Liver (tissue), 10 donors: ENCODE measurements at places on chromosomes 11 and 22.

DNA sequence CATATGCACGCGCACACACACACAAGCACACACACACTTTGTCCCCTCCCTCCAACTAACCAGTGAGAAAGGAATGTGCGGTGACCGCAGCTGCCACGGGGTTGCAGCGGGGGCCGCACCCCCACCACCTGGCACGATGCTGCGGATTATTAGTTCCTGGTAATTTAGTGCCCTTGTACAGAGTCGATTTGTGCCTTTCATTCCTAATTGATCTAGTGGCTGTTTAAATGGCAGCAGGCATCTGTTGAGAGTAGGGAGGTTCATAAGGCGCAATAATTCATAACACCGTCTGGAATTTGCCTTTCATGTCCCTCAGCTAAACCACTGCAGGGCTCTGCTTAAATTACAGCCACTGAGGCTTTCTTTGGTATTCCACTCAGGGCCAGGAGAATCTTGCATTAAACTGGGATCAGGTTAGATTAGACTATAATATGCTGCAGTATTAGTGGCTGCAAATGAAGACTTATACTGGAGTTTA, 113.7 kb downstream of the FEZ1 start:
- DNase-seq, result no peak

DNA sequence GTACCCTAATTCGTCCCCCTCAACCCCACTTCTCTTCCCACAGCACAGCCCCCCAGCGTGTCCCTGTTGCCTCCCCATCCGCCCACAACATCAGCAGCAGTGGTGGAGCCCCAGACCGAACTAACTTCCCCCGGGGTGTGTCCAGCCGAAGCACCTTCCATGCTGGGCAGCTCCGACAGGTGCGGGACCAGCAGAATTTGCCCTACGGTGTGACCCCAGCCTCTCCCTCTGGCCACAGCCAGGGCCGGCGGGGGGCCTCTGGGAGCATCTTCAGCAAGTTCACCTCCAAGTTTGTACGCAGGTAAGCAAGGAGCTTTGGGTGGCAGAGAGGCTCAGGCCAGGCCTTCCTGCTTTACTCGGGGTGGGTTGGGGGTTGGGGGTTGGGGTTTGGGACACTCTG, 12.2 kb downstream of the RCOR2 start:
- no peak for DNase-seq

DNA sequence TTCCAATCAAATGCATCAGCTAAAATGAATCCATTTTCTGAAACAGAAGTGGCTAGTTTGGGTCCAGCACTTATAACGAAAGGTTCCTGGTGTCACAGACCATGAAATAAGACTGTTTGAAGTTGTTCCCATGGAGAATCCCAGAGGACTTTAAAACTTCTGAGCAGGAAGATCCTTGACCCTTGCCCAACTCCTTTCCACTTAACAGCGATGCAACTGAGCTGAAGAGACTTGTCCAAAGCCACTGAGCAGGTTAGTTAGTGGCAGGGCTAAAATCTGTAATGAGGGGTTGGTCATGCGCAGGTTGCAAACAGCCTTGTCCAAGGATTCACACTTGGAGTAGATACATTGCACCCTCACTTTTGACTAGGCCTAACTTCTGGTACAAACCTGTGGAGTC, 1.3 kb downstream of the RAB38 start:
- DNase-seq, result no peak

GRCh38 chr11:122398167-122398566, 257.4 kb upstream of the UBASH3B start:
- DNase-seq, result no peak

GRCh38 chr11:9784602-9785315, 120.9 kb downstream of the SWAP70 start:
- no peak for DNase-seq

GRCh38 chr11:69651834-69652620, 11.1 kb downstream of the CCND1 start:
- no peak for DNase-seq

DNA sequence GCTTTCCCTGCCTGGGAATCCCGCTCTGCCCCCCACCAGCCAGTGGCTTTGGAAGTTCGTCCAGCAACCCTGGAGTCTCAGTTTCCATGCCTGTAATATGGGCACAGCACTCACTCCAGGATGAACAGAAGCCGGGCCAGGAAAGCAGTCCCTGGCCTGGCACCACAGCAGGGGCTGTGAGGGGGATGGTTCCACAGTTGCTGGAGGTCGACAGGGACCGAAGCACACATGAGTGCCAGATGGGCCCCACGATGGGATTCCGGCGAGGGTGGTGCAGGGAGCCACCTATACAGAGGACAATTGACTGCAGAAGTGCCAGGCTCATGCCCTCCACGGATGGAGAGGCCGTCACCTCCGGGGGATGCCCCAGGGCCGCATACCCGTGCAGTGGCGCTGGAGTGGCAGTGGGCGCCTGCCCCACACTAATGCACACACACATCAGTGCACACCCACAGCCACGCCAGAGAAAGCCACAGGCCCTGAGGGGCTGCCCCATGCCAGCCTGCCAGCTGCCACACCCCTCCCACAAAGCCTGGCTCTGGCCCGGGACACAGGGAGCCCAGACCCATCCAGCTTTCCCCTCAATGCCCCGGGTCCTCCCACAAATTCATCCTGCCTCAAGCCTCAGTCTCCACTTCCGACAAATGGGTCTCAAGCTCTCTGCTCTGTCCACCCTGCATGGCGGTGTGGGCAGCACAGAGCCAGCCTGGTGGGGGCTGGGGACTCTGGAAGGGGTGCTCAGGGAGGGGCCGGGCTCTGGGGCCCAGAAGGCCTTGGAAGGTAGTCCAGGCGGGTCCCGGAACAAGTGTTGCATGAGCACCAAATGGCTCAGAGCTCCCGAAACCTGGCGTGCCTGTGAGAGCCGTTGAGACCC, 9.7 kb downstream of the ASCL2 start:
- DNase-seq, result no peak

DNA sequence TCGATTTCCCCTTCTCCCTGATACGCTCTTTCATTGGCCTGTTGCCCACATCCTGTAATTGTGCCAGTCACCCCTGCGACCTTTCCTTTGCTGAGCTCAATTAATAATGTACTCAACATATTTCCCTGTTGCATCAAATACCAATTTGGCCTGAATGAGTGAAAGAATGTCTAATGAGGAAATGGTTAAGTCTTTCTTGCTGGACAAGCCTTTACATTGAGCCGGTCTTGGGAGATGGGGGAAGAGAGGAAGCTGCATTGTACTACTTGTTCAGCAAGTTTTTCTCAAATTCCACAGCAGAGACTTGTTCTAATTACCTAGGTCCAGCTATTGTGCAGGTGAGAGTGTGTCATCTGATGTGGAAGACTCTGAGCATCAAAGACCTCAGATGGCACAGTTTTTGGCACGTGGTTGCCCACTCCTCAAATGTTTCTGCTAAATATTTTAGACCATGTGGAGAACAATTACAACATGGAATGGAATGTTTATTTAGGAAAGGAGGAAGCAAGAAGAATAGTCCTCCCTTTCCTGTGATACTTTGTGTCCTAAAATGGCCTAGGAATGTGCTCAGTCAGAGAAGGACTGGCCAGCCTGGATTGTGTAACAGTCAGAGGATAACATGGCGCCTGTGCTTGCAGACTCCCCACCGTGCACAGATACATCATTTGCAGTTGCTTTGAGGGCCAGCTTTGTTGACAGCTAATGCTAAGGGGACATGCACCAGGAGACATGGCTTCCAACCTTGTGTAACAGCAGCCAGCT, 129.5 kb upstream of the E2F8 start:
- DNase-seq, result no peak

DNA sequence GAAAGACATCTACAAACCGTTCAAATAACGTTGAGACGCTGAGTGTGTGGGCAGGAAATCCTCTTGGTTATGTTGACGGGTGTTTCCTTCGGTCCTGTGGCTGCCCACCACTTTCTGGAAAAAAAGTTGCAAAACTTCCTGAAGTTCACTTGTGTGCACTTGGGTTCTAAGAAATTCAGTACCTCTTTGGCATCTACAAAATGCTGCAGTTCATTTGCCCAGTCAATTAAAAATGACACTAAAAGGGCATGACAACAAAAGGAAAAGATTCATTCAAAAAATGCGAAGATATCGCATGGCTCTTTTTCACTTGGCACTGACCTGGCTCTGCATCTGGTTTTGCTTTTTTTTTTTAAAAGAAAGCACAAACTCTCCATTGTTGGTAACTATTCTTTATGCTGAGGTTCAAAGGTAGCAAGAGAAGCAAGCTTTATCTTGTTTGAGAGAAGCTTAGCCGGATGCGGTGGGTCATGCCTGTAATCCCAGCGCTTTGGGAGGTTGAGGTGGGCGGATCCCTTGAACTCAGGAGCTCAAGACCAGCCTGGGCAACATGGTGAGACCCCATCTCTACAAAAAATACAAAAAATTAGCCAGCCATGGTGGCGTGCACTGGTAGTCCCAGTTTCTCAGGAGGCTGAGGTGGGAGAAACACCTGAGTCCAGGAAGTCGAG, 10.6 kb upstream of the XBP1 start:
- DNase-seq, result no peak

DNA sequence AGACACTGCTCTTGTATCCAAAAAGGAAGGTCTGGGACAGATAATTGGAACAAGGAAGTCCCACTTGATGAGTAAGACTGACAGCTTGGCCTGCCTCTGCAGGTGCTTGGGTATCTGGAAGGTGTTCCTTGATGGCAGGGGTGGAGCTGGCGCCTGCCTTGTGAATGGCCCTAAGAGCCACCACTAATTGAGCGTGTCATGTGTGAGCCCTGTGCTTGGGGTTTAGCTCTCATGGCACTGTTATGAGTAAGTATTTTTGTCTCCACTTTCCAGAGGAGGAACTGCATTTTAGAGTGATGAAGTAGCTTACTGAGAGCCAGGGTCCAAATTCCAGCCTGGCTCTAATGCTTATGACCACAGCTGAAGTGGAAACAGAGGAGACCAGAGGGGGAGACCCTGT, 71.2 kb upstream of the NECTIN1 start:
- no peak for DNase-seq

GRCh38 chr11:894575-895201, 15.9 kb downstream of the CHID1 start:
- DNase-seq, result no peak

DNA sequence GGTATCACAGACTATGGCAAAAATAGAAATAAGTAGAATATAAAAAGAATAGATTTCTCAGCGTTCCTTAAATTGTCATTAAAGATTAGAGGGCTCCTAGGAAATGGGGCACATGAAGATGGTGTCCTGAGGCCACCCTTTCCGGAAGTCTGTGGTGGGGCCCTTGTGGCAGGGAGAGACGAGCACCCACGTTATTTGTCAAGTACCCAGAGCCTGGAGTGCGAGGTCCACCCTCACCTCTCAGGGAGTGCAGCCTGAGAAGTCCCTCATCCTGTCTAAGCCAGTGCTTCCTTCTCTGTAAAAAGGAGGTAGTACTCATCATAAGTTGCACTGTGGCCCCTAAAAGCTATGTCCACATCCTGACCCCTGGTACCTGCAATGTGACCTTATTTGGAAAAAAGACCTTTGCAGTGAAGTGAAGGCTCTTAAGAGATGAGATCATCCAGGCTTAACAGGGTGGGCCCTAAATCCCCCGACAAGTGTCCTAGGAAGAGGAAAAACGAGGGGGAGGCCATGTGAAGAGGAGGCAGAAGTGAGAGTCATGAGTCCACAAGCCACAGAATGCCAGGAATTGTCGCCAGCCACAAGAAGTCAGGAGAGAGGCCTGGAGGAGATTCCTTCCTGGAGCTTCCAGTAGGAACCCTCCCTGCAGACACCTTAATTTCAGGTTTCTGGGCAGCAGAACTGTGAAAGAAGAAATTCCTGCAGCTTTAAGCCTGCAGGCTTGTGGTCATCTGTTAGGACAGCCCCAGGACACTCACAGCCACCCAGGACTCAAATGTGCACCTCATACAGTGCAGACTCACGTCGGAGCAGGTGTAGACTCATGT, 76.8 kb upstream of the CCND1 start:
- no peak for DNase-seq

DNA sequence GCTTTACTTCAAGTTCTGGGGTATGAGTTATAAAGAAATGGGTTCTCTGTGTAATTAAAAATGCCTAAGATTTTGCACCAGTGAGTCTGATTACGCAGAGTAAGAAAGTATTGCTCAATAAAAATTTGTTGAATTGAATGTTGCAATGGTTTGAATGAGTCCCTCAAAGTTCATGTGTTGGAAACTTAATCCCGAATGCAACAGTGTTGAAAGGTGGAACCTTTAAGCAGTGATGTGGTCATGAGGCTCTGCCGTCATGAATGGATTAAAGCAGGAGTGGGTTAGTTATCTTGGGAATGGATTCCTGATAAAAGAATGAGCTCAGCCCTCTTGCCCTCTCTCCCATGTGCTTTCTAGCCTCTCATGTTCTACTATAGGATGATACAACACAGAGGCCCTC, 52.6 kb upstream of the SESN3 start:
- no peak for DNase-seq

DNA sequence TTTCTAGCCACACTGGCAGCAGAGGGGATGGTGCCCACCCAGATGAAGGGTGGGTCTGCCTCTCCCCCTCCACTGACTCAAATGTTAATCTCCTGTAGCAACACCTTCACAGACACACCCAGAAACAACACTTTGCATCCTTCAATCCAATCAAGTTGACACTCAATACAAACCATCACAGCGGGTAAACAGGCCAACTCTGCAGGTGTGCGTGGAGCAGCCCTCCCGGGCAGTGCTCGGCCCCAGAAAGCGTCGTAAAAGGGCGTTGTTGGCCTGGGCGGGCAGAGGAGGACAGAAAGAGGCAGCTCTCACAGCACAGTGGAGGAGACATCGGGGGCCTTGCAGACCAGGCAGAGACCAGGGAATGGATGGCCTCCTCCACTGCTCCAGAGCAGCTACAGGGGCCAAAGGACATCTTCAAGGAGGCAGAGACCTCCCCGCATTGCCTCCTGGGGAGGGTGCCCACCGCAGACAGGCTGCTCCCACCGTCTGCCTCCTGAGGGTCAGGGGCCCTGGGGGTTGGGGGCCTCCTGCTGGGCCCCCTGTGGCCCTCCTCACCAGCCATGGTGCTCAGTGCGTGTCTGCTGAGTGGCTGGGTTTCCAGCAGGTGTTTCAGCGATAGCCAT, 56.1 kb upstream of the FADD start:
- no peak for DNase-seq

- DNase-seq, result no peak
Observed at GRCh38 chr11:70335511-70335910, 62.8 kb upstream of the CTTN start.

- no peak for DNase-seq
Observed at GRCh38 chr22:31754813-31755212, 994 bp downstream of the DEPDC5 start.

GRCh38 chr11:75499423-75500190, 26.1 kb downstream of the GDPD5 start:
- no peak for DNase-seq

- DNase-seq, result no peak
Observed at GRCh38 chr11:125931668-125932067, 14.2 kb upstream of the VSIG10L2 start.

DNA sequence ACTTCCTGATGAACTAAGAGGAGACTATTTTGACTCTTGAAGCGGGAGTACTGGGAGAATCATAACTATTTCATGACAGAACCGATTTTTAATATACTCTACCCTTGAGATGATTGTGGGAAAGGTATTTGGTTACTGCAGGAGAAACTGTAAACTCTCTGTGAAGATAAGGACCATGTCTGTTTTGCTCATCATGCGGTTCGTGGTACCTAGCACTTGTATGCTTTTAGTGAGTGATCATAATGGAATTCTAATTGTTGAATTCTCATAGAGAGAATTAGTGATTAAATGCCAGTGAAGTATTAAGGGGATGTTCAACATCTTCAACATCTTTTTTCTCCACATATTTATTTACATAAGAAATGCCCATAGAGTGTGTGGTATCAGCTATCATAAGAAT, 11.4 kb downstream of the AASDHPPT start:
- no peak for DNase-seq
